ENCODE measurements at places on chromosomes 5 and 9.

GRCh38 chr9:88747768-88748167, 212.8 kb downstream of the NXNL2 start:
- peak; percentile 5 for DNase-seq

DNA sequence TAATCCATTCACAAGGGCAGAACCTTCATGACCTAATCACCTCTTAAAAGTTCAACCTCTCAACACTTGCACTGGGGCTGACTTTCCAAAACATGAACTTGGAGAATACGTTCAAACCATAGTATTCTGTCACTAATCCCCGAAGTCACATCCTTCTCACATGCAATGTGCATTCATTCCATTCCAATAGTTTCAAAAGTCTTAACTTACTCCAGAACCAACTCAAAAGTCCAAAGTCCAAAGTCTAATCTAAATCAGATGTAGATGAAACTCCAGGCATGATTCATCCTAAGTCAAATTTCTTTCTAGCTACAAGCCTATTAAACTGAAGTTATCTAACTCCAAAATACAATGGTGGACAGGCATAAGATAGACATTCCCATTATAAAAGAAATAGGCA, 21.7 kb upstream of the ADAMTSL1 start:
- no peak for DNase-seq

DNA sequence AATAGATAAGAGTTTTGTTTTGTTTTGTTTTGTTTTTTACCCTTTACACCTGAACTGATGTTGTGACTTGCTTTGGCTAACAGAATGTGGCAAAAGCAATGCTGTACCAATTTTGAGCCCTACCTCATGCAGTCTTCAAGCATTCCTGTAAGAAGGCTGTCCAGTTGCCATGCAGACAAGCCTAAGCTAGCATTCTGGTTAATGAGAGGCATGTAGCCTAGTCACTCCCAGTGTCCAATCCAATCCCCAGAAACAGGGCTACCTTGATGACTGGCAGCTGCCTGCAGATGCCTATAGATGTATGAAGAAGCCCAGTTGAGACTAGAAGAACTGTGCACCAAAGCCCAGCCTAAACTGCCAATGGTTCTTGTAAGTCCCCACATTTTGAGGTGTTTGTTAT, 9.4 kb upstream of the EFNA5 start:
- DNase-seq, result no peak

GRCh38 chr5:174383210-174384167, 338.0 kb downstream of the NSG2 start:
- no peak for DNase-seq

- DNase-seq, result no peak
Measured at GRCh38 chr5:143916451-143916850, 104.5 kb downstream of the HMHB1 start.

Measured in hematopoietic multipotent progenitor cell (in vitro differentiated cells).